ENCODE measurements at places on chromosomes 6 and 20. TPM values are rescaled to one million over a fixed set of nuclear protein-coding genes. Genes with fewer than 3 reads are reported as not detected.

GRCh38 chr6:79396625-79397024 is 140.6 kb downstream of the LCA5 start:
- H3K27ac ChIP-seq, result no peak overlapping the region
- no peaks in the 10 kb centered on the region for H3K4me1 ChIP-seq
- H3K27me3 ChIP-seq, result no peaks in the 10 kb centered on the region
- H3K36me3 ChIP-seq, result no peaks in the 10 kb centered on the region
- no peak for DNase-seq

- no peak overlapping the region for H3K4me3 ChIP-seq
- no peak overlapping the region for H3K27ac ChIP-seq
- peaks cover 1% of the 10 kb centered on the region for H3K36me3 ChIP-seq
- H3K4me1 ChIP-seq, result peaks cover 3% of the 10 kb centered on the region
These were observed 25.8 kb upstream of the SLC16A10 start for GRCh38 chr6:111061508-111061907.

- H3K36me3 ChIP-seq, result no peaks in the 10 kb centered on the region
- H3K27ac ChIP-seq, result no peak overlapping the region
- H3K27me3 ChIP-seq, result no peaks in the 10 kb centered on the region
- no peak overlapping the region for H3K4me3 ChIP-seq
- no peak for DNase-seq
- H3K4me1 ChIP-seq, result peaks cover 9% of the 10 kb centered on the region
These were observed 240.4 kb downstream of the PRL start for GRCh38 chr6:22056398-22056797.

DNA sequence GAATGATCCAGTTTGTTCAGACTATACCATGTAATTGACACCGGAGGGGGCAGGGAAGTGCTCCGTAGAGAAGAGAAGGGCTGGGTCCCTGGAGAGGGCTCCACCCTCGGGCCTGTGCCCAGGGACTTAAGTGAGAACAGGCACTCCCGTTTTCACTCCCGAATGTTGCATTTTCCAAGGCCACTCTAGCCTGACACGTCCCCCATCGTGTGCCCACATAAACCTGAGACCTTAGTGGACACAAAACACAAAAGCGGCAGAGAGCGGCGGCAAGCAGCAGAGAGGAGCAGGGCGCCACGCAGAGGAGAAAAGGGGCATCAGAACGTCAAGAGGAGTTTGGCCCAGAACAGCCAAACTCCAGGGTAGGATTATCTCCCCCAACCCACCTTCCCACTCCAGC is 1405.1 kb downstream of the GRIK2 start:
- H3K27ac ChIP-seq, result no peak overlapping the region
- no peaks in the 10 kb centered on the region for H3K36me3 ChIP-seq
- no peak for DNase-seq
- peaks cover 7% of the 10 kb centered on the region for H3K4me1 ChIP-seq

GRCh38 chr6:160013987-160014868 is 45.3 kb downstream of the IGF2R start:
- no peaks in the 10 kb centered on the region for H3K27me3 ChIP-seq
- peaks cover 21% of the 10 kb centered on the region for H3K4me1 ChIP-seq
- H3K27ac ChIP-seq, result no peak overlapping the region
- DNase-seq, result no peak
- H3K4me3 ChIP-seq, result no peak overlapping the region

DNA sequence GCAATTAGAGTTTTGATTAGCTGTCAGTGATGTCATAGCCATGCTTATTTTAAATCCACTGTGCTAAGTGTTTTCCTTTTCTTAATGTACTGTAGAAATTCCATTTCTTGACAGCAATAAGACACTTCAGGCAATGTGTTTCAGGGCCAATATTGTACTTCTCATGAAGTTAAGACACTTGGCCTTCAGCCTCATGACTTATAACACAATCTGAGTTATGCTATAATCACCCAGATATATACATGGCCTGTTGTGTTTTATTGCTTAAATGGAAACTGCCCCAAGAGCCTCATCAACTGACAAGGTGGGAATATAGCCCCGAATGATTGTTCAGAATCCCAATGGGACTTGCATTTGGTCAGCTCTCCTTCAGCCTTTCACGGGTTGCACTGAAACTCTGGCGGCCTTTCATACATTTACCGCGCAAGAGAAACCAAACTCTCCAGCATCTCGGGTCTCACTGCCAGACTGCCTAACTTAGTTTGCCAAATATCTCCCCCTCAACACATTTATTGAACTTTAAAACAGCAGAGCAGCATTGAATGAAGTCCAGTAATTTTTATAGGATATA is 44.2 kb upstream of the TBX18 start:
- peaks cover 43% of the 10 kb centered on the region for H3K27me3 ChIP-seq
- H3K4me3 ChIP-seq, result no peak overlapping the region
- DNase-seq, result no peak

DNA sequence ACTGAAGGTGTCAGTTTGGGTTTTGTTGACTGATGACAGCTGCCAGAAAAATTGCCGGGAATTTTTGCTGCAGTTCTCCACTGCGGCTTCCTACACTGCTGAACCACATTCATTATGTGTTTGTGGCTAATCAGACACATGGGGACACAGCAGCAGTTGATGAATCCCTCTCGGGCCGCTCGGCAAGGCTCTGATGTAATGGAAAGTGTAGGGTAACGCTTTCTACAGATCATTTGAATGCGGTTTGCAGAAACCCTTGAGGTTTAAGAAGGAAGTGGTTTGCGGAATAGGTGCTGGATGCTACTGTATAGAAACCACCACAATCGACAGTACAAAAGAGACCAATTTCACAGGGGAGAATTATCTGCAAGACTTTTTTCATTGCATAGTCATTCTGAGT is 138.7 kb upstream of the SASH1 start:
- H3K27ac ChIP-seq, result peak overlapping the region; percentile 67
- DNase-seq, result no peak
- H3K36me3 ChIP-seq, result no peaks in the 10 kb centered on the region

GRCh38 chr6:13124131-13124530 is 204.2 kb downstream of the TBC1D7 start:
- H3K4me1 ChIP-seq, result no peaks in the 10 kb centered on the region
- no peak overlapping the region for H3K27ac ChIP-seq
- no peaks in the 10 kb centered on the region for H3K36me3 ChIP-seq
- no peak overlapping the region for H3K4me3 ChIP-seq
- H3K27me3 ChIP-seq, result peaks cover 27% of the 10 kb centered on the region
- DNase-seq, result no peak

- peaks cover 35% of the 10 kb centered on the region for H3K36me3 ChIP-seq
- DNase-seq, result no peak
- H3K27ac ChIP-seq, result peak overlapping the region; percentile 11
- no peak overlapping the region for H3K4me3 ChIP-seq
- no peaks in the 10 kb centered on the region for H3K27me3 ChIP-seq
These were observed 124.8 kb downstream of the HIVEP1 start for GRCh38 chr6:12136905-12137304.

DNA sequence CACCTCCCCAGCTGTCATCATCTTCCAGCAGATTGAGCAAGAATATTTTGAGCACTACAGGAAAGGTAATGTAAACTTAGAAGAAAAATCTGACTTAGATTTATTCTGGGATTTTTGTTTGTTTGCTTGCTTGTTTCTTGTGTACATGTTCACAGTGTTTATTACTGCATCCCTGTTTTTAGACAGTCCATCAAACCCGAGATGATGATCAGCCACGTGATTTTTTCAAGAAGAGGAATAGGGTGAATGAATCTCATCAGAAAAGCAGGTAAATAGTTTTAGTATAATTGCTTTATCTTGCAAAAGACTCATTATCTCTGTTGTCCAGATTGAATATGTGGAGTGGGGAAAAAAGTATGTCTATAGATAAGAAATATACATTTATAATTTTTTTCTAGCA is 2.1 kb downstream of the FAM217B start:
- H3K4me3 ChIP-seq, result no peak overlapping the region
- no peaks in the 10 kb centered on the region for H3K27me3 ChIP-seq
- H3K36me3 ChIP-seq, result peaks cover 6% of the 10 kb centered on the region
- H3K27ac ChIP-seq, result no peak overlapping the region
- peaks cover 55% of the 10 kb centered on the region for H3K4me1 ChIP-seq

- H3K4me1 ChIP-seq, result no peaks in the 10 kb centered on the region
- DNase-seq, result peak; percentile 37
- H3K36me3 ChIP-seq, result no peaks in the 10 kb centered on the region
- H3K27me3 ChIP-seq, result peaks cover 10% of the 10 kb centered on the region
- no peak overlapping the region for H3K4me3 ChIP-seq
These were observed 188.4 kb downstream of the TRDN start for GRCh38 chr6:123448306-123448884.

- H3K4me3 ChIP-seq, result no peak overlapping the region
- H3K27me3 ChIP-seq, result no peaks in the 10 kb centered on the region
- H3K4me1 ChIP-seq, result peaks cover 36% of the 10 kb centered on the region
- DNase-seq, result no peak
These were observed 3.0 kb upstream of the UQCC2 start for GRCh38 chr6:33714385-33715040.

GRCh38 chr6:108748055-108748454 is 100.2 kb upstream of the ARMC2 start:
- H3K36me3 ChIP-seq, result no peaks in the 10 kb centered on the region
- H3K4me1 ChIP-seq, result peaks cover 24% of the 10 kb centered on the region

GRCh38 chr6:1716868-1717267 is 107.2 kb downstream of the FOXC1 start:
- no peaks in the 10 kb centered on the region for H3K27me3 ChIP-seq
- H3K27ac ChIP-seq, result no peak overlapping the region
- peaks cover 10% of the 10 kb centered on the region for H3K36me3 ChIP-seq
- H3K4me1 ChIP-seq, result peaks cover 13% of the 10 kb centered on the region
- no peak for DNase-seq

DNA sequence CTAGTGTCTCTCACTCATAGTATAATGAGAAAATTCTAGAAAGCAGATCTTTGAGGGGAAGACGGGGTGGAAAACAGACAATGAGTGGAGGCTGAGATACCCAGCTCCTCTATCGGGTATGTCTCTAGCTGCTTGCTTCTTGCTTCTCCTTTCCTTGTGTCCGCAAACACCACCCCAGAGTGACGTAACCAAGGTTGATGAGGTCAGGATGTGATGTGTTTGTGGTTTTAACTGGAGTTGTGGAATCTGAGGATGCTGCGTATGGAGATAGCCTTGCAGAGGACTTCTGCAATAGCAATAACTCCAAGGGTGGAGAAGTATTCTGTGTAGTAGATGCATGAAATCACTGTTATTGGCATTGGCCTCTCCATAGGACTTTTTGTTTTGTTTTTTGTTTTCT is 132.7 kb upstream of the IFNGR1 start:
- no peak overlapping the region for H3K4me3 ChIP-seq
- no peaks in the 10 kb centered on the region for H3K4me1 ChIP-seq
- H3K27me3 ChIP-seq, result peaks cover 35% of the 10 kb centered on the region
- no peaks in the 10 kb centered on the region for H3K36me3 ChIP-seq

The MBOAT1 gene
- total RNA-seq, result 1.2 TPM

The PRPH2 gene
- total RNA-seq, result not detected

The TAGAP gene
- not detected for total RNA-seq

The ANGPT4 gene
- total RNA-seq, result not detected

The RARS2 gene
- 44.7 TPM for total RNA-seq

The CAP2 gene
- 90.4 TPM for total RNA-seq

The CRISP3 gene
- not detected for total RNA-seq

The ARMH2 gene
- total RNA-seq, result not detected

The FAM184A gene
- 0.56 TPM for total RNA-seq

The CDKN1A gene
- total RNA-seq, result 230 TPM

All from chondrocyte (in vitro differentiated cells).